Activated CD8-positive, alpha-beta T cell treated with anti-CD3 and anti-CD28 coated beads, Interleukin-2, amount 10 ng/mL, durations not matched to agents 7 days and 5 days (primary cell): ENCODE measurements at places on chromosomes 13 and 19. TPM values are rescaled to one million over a fixed set of nuclear protein-coding genes. Genes with fewer than 3 reads are reported as not detected.

The KLK4 gene
- total RNA-seq, result not detected

DNA sequence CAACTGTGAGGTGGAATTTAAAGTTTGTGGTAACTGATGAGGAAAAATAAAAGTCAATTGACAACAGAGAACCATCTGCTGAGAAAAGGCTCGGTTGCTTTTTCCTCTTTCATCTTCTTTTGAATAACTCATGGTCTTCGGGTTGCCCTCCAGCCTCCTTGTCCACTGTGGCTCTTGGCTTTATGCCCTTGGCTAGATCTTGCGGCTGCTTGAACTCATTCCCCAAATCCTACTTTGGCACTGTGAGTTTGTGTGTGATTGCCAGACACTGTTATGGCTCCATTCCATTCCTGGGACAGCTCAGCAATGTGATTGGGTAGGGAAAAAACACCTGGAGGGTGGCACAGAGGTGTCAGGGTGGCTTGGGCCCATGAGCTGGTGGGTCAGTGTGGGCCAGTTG lies 387.4 kb downstream of the DLEU7 start:
- no peak overlapping the region for H3K27ac ChIP-seq
- H3K4me1 ChIP-seq, result peaks cover 5% of the 10 kb centered on the region
- no peaks in the 10 kb centered on the region for H3K36me3 ChIP-seq
- no peak overlapping the region for H3K4me3 ChIP-seq
- no peaks in the 10 kb centered on the region for H3K27me3 ChIP-seq

The PEAK3 gene
- total RNA-seq, result 0.34 TPM

- H3K36me3 ChIP-seq, result no peaks in the 10 kb centered on the region
- H3K27me3 ChIP-seq, result peaks cover 4% of the 10 kb centered on the region
- peaks cover 4% of the 10 kb centered on the region for H3K4me1 ChIP-seq
- no peak for DNase-seq
- no peak overlapping the region for H3K4me3 ChIP-seq
- H3K27ac ChIP-seq, result no peak overlapping the region
Observed at GRCh38 chr13:109419896-109420295, 366.5 kb downstream of the IRS2 start.

DNA sequence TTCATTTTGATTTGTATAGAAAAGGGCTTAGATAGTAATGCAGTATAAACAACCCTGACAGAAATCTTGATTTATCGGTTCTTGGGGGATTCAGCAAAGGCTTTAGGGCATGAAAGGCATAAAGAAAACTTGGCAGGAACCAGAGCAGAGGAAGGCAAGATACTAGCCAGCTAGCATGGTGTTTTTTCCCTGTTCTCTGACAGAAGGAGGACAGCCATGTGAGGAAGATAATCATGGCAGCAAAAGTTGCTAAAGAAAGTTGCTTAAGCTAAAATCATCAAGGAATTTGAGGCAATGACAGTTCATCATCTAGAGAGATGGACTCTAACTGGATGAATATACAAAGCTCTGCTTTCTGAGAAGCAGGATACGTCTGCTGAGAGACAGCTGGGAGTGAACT lies 294.1 kb downstream of the KCNRG start:
- peaks cover 14% of the 10 kb centered on the region for H3K4me1 ChIP-seq
- H3K4me3 ChIP-seq, result no peak overlapping the region
- peaks cover 9% of the 10 kb centered on the region for H3K27me3 ChIP-seq
- no peaks in the 10 kb centered on the region for H3K36me3 ChIP-seq

GRCh38 chr19:11256189-11256588 lies 6.1 kb downstream of the DOCK6 start:
- H3K27ac ChIP-seq, result no peak overlapping the region
- H3K27me3 ChIP-seq, result peaks cover 10% of the 10 kb centered on the region
- no peak for DNase-seq

DNA sequence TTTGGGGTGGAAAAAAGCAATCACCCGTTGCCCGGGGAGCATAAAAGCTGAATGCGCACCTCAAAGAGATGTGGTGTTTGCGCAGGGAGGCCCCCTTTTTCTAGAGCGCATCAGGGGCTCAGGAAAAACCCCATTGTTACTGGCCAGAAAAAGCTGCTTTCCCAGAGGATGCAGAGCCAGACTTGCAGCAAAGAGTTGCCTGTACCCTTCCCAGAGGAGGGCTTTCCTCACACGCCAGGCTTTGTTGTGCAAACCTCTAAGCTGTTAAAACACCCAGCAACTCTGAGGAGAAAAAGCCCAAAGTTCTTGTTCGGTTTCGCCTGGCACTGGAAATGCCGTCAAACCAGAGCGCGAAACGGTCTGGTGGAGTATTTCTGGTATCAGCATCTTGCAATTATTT lies 29.3 kb downstream of the GSX1 start:
- no peak for DNase-seq
- no peaks in the 10 kb centered on the region for H3K36me3 ChIP-seq
- H3K4me1 ChIP-seq, result no peaks in the 10 kb centered on the region
- H3K27ac ChIP-seq, result no peak overlapping the region

DNA sequence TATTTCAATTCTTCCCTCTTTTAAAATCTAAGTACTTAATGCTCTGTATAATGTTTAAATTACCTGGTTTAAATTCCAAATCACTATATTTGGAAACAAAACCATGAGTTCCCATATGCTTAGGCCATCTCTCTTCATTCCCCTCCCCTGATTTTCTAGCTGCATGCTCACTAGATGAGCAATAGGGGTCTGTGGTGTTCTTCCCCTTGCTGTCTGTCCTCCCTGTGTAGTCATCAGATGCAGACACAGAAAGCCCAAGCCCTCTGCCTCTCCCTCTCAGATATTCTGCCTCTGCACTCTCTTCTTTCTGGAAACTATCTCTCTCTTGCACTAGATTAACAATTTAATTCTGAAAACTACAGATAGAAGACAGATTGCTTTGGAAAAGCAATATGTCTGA lies 1730.2 kb downstream of the OLFM4 start:
- H3K4me1 ChIP-seq, result no peaks in the 10 kb centered on the region
- no peak overlapping the region for H3K27ac ChIP-seq
- H3K27me3 ChIP-seq, result no peaks in the 10 kb centered on the region
- H3K36me3 ChIP-seq, result no peaks in the 10 kb centered on the region
- no peak overlapping the region for H3K4me3 ChIP-seq
